AG09309 (cell line): ENCODE measurements at places on chromosomes 7 and 10.

- DNase-seq = no peak
These were observed 33.6 kb downstream of the PALD1 start for GRCh38 chr10:70512149-70512639.

DNA sequence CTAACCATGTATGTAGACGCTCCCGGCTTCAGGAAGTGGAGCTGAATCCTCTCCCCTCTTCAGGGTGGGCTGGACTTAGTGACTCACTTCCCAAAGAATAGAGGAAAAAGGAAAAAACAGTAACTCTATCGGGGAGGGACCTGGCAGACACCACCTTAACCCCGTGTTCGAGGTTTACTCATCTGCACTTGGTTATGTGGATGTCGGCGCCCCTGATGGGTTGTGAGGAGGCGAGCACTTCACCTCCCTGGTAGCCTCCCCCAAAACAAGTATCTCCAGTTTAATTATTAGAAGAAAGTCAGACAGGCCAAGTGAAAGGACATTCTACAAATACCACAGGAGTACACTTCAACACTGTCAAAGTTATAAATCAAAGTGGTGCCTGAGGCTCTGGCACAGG lies 559.7 kb downstream of the TCERG1L start:
- no peak for DNase-seq

DNA sequence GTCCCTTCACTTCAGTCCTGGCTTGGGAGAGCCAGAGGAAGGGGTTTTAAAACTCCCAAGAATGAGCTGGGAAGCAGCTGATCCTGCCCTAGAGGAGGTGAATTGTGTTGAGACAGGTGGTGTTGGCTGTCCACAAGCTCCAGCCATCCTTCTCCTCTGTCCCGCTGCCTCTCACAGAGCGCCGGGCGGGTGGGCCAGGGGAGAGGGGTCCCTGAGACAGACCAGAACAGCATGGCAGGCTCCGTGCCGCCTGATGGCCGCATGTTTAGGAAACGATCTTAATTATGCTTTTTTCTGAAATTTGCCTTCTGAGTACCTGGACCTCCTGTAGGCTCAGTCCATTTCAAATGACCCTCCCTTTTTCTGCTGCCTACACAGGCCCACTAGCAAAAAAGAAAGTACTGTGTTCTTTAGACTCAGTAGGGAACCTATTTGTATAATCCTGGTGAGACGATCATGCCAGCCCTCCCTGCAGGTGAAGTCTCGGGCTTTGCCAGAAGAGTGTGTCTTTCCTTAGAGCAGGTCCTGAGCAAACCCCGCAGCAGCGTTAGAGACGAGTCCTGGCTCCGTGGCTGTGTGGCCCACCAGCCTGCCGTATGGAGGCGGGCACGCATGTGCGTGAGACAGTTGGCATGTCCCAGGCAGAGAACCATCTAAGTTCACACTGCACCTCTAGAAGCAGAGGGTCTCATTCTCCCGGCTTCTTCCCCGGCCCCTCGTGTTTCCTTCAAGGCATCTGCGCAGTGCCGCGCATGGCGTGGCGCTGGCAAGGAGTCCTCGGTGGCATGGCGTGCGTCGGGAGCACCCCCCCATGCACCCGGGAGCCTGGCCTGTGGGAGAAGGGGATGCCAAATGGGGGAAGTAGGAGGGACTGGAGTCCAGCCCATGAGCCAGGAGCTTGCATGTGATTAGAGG lies 26.3 kb upstream of the PWWP2B start:
- no peak for DNase-seq

GRCh38 chr10:109929501-109930219 lies 6.3 kb upstream of the XPNPEP1 start:
- DNase-seq = no peak

DNA sequence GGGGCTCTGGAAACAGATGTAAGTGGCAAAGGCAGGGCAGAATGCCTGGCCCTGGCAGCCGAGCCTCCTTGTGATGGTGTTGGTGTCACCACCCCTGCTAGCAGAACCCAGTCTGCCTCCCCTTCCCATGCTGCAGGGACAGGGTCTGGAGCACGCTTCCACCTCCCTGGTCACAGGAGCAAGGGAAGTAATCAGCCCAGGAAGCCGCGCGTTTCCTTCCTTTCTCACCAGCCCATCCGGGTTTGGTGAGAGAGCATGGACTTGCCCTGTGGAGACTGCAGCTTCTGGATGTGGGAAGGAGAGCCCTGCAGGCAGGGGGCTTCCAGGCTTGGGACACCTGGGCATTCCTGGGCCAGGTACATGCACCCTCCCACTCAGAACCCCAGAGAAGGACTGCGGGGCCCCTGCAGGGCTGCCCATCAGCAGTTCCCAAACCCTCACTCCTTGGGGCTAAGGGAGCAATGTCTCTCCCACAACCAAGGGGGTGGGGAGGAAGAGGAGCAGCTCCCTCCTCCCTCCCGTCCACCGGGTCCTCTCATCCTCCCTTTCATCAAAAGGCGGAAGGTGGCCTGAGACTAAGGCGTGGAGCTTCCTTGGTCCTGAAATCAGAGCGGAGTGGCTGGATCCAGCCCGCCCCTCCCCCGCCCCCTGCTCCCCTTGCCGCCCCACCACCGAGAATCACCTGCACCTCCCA lies 1.8 kb downstream of the MMRN2 start:
- no peak for DNase-seq

GRCh38 chr7:139827042-139827441 lies 2.0 kb upstream of the TBXAS1 start:
- DNase-seq = no peak

- no peak for DNase-seq
These were observed 65.8 kb upstream of the C10orf120 start for GRCh38 chr10:122765412-122765811.

GRCh38 chr7:1219498-1219897 lies 13.2 kb upstream of the UNCX start:
- DNase-seq = no peak

DNA sequence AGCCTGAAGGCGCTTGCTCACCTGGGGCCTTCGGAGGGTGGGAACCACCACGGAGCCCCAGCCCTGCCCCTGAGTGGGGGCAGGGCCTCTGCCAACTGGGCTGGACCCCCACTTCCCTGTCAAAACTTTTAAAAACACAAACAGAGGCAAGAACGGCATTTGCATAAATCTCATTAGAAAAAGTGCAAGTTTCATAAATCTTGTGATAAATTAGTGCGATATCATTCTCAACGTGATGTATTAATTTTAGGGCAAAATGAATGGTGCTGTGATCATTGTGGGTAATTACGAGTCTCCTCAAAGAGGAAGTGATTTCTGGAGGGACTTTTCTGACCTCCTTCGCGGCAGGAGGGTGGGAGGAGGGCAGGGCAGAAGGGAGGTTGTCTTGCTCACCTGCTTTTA lies 98.3 kb downstream of the CDH23 start:
- DNase-seq = no peak

GRCh38 chr7:15462721-15463389 lies 99.0 kb downstream of the AGMO start:
- no peak for DNase-seq

- peak; percentile 81 for DNase-seq
These were observed 315.3 kb downstream of the SNX13 start for GRCh38 chr7:17625043-17625442.

GRCh38 chr10:61175316-61175715 lies 231.3 kb upstream of the RHOBTB1 start:
- DNase-seq = peak; percentile 67
